ENCODE measurements at places on chromosomes 6 and 20.

- DNase-seq: peak; percentile 69
Observed at GRCh38 chr20:2626853-2627541, 25.4 kb upstream of the NOP56 start.

DNA sequence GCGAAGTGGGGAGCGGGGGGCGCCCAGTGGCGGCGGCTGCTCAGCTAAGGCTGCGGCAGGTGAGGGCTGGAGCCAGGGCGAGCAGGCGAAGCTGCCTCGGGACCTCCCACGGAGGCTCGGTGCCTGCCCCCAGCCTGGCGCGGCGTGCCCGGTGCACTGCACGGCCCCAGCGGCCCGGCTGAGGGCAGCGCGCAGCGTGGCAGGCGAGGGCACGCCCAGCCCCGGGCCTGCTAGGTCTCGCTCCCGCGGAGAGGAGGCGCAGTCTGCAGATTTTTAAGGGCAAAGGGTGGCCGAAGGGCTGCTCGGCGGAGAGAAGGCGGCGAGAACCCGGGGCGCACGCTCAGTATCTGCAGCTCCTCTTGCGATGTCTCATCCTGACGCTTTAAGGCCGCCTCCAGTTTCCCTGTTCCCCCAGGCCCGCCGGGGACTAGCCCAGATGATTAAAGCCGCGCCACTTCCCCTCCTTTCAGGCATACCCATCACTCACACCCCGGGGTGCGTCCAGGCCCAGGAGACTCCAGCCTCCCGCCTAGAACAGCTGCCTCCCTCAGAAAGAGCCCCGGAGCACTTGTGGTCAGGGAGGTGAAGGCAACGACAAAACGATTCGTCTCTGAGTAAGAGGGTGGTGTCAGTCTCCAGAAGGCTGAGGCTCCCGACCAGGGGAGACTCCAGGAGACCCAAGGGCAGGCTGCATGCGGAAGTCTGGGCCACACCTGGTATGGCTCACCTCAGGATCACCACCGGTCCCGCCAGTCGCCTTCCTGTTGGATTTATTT, at the start of gene FERMT1:
TSS of gene FERMT1 (minus strand) at position 158 of the 776 bp plus-strand sequence. CDS start 3,476 bp downstream, outside the sequence.
- peak; percentile 66 for DNase-seq

DNA sequence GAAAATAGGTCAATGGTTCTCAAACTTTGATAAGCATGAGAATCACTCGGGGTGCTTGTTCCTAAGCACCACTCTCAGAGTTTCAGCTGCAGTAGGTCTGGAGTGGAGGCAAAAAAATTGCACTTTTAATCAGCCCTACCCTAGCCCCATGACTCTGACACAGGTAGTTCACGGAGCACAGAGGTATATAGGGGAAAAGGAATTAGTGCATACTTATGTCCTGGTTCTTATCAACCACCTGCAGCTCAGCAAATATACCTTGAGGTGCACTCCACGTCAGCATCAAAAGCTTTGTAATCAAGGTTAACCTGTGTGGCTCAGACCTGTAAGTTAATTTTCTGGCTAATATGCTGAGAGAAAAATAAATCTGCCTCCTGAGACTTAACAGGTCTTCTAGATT, 138.8 kb upstream of the HMGN3 start:
- DNase-seq: no peak

GRCh38 chr6:14316651-14317386, 199.2 kb downstream of the CD83 start:
- DNase-seq: no peak

GRCh38 chr6:104954190-104954797, 2.6 kb upstream of the LIN28B start:
- DNase-seq: no peak

DNA sequence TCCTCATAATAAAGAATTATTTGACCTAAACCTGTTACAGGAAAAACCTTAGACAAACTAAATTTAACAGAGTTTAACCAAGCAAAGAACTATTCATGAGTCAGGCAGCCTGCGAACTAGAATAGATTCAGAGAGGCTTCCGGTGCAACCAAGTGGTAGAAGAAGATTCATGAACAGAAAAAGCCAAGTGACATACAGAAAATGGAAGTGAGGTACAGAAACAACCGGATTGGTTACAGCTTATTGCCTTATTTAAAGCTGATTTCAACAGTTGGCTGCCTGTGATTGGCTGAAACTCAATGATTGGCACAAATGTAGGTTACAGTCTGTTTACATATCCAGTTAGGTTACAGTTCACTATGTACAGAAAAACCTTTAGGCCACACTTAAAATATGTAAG, 10.1 kb downstream of the PPP1R3G start:
- no peak for DNase-seq

- peak; percentile 75 for DNase-seq
Observed at GRCh38 chr6:134235937-134236751, 81.8 kb downstream of the SGK1 start.

DNA sequence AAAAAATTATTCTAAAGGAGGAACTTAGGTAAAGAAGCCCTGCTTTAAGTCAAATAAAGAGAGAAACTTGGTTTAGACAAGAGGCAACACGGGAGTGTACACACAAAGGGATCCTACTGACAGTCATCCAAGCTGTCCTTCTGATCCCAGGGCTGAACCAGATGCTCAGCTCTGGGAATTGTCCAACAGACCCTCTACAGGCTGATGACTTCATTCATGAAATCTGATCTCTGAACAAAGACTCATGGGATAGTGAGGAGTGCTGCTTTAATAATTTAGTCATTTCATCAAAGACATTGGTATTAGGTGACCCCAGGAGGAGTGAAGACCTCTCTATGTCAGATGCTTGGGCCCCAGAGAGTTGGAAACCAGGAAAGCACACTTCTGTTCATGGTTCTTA, 65.6 kb upstream of the ARMH2 start:
- DNase-seq: peak; percentile 43

GRCh38 chr20:22623211-22623610, 38.8 kb upstream of the FOXA2 start:
- no peak for DNase-seq

All from fibroblast of skin of scalp (primary cell).